ENCODE measurements at places on chromosomes 2 and 18.

GRCh38 chr2:85327160-85327821, 498 bp downstream of the TGOLN2 start:
- peak; percentile 34 for DNase-seq

DNA sequence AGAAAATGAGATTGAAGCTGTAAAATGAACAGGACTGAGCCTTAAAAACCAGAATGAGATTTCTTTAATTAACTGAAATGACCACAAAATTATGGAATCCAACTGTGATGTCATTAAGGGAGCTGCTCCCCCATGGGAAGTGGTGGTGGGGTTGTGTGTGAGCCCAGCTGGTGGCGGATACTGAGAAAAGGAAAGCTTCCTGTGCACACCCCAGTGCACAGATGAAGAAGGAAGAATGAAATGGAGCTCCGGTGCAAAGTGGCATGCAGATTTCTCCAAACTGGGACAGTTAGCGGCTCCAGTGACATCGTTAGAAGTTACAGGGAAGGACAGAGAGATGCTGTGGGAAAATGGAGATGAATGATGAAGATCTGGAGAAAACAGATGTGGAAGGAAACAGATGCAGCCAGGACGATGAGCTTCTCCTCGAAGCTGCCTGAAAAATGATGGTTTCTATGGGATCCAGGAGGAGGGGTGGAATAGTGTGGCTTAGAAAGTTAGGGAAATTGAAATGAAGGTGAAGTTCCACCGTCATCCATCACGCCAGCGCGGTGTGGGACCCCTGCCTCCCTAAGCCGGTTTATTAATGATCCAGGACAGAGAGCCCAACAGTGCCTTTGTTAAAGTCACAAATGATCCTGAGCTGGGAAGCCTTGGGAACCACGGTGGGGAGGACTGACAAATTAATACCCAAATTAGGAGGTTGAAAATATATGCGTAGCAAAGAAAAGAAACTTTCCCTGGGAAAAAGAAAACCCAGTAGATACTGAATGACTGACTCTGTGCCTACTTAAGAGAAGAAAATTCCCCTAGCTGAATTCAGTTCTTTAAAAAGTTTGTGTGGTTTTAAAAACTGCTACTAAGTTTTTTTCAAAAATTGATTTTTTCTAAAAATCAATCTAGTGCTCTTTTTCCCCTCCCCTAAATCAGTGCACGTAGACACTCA, 77.2 kb downstream of the TSN start:
- no peak for DNase-seq

DNA sequence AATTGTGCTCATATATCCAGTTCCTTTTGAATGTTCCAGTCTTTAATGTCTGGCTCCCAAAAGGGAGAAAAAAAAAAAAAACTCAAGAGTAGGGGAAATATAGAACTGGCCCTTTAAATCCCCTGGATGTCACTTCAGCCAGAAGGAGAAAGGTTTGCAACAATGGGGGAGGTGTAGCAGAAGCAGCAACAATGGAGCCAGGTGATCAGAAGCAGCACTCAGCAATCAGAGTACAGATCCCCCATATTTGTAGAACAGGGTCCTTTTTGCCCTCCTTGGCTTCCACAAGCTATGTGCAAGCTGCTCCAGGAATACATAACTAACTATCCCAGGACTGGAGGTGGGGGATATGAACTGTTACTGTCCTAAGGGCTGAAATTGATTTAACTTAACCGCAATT, 25.8 kb upstream of the ZNF397 start:
- no peak for DNase-seq

DNA sequence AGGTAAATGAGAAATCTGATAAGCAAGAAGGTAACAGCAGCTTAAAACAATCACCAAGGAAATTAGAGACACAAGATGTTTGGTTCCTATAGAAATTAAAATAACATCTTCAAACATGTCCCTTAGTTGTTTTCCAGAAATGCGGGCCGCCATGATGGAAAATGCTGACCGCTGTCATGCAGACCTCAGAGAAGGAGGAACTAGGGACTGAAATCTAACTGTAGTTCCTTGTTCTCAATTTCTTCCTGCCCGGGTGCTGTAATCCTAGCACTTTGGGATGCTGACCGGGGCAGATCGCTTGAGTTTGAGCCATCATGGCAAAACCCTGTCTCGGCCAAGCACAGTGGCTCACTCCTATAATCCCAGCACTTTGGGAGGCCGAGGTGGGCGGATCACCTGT, 51.1 kb downstream of the TEX51 start:
- no peak for DNase-seq

DNA sequence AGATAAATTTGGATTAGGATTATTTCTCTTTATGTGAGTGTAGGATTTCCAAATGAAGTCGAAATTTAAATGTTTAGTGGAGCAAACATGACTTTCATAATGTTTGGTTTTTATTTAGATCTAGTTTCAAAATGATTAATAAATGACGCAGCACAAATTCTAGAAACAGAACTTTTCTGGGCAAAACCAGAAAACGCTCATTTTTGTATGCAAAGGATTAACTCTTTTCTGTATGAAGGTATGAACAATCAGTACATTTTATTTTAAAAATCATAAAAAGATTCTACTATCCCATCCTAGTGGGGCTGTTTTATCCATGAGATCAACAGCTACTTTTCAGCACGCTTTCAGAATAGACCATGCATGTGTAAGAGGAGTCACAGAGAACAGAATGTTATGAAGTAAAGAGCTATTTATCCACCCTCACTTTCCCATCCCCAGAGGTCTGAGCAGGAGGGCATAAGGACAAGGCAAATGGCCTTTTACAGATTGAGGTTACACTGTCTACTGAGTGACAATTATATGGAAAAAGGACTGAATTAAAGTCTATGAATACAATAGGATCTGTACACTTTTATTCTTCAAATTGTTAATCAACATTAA, 270.8 kb downstream of the ZEB2 start:
- DNase-seq, result no peak

DNA sequence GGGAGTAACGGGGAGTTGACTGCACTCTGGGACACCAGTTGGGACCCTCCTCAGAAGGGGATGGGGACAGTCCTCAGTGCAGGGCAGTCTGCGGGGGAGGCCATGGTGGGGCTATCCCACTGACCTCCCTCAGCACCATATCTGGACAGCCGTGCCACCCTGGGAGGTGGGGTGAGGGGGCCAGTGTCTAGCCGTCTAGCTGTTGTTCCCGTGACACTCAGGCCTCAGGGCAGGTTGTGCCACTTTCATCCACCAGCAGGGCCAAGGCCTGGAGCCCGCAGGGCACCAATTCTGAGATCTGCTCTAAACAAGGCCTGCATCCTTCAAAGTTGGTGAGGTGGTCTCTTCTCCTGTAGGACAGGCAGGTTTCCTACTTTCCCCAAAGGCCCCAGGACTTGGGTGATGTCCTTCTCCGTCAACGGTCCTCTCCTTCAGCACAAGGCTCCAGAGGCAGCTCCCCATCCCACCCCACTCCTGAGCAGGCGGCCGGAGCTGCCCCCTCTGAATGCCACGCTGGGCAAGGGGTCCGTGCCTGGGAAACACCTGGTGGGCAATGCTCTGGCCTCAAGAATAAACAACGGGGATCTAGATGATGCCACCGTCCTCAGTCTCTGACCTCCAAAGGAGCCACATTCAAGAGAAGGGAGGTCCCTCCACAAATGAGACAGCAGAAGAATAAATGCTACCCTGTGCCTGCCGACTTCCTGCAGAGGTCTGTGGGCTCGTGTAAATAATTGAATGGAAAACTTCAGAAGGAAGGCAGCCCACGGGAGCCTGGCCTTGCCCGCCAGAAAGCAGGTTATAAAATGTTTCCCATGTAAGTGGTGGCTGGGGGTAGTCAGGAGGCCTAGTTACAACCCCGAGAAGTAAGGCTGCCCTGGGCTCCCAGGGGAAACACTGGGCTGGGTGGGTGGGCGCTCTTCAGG, 42.8 kb upstream of the PTMA start:
- no peak for DNase-seq

GRCh38 chr2:163709270-163709669, 26.5 kb downstream of the FIGN start:
- no peak for DNase-seq

DNA sequence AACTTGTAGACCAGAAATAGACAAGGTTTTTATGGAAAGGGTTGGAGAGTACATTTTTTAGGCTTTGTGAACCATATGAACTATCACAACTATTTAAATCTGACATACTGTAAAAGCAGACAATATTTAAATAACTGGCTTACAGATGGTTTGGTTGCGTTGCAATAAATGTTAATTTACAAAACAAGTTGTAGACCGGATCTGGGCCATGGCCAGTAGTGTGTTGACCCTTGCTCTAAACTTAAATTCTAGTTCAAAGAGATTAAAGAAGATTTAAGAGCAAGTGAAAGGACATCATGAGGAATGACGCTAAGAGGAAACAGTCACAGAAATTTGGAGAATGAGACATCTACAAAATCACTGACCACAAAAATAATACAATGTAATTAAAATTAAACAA, 652.7 kb downstream of the DCDC2C start:
- no peak for DNase-seq

GRCh38 chr2:182240862-182241371, 185.9 kb downstream of the PDE1A start:
- no peak for DNase-seq

DNA sequence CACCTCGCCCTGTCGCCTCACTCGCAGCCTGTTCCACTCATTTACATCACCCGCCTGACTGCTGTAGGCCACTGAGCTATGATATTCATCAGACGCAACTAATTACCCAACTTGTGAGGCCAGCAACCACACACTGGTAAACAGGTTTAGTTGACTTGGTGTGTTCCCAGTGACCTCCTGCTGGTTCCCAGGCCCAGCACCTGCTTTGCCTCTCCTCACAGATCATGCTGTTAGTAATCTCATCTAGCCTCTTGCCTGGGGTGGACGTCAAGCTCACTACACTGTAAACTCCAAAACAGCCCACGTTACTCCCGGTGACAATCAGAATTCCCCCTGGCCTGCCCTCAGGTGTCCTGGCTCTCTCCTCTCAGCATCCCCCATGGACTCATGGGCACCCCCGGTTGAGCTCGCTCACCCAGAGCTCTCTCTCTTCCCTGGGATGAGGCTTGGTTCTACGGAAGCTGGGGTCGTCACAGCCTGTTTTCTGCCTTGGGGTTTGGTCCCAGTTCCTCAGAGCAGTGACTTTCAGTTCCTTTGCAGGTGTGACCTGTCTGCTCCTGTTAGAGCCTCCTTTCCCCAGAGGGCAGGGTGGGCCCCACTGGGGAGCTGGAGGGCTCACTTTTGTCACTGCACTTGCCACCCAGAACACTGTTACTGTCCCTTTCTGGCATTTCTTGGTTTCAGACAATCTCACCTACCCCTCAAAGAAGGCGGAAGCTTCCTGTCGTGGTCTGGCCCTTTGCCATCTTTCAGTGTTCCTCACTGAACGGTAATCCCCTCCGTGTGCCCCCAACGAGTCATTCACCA, 40.3 kb downstream of the INPP5D start:
- no peak for DNase-seq

DNA sequence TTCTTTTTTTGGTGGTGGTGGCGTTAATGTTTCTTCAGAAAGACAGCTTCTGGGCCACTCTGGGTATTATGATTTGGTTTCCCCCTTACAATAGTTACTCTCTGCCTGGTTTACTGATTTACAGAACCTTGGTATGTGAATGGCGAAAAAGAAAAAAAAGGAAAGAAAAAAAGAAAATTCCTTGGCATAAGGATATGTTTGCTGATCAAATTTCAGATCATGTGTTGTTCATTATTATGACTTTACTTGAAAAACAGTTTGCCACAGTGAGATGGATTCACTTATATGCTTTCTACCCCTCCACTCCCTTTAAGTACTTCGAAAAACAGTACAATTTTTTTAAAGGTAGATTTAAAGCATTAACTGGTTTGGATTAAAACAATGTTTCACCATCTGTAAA, 21.0 kb downstream of the BCL11A start:
- no peak for DNase-seq

DNA sequence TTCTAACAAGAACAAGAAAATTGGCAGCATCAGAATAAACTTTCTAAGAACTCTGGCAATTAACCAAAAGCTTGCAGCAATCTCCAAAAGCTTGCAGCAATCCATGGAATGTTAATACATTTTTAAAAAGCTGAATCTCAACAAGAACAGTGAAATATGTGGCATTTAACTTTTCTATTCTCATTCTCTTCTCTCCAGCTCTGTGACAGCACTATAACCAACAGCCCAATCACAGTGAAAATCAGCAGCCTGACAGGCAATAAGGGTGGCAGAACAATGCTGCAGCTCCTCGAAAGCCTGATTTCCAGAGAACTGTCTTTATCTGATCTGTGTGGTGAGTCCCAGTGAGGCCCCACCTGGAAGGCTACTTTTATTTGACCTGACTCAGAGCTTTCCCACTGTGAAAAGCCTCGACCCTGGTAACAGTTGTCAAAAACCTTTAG, 60.0 kb downstream of the TMEM131 start:
- DNase-seq, result no peak

DNA sequence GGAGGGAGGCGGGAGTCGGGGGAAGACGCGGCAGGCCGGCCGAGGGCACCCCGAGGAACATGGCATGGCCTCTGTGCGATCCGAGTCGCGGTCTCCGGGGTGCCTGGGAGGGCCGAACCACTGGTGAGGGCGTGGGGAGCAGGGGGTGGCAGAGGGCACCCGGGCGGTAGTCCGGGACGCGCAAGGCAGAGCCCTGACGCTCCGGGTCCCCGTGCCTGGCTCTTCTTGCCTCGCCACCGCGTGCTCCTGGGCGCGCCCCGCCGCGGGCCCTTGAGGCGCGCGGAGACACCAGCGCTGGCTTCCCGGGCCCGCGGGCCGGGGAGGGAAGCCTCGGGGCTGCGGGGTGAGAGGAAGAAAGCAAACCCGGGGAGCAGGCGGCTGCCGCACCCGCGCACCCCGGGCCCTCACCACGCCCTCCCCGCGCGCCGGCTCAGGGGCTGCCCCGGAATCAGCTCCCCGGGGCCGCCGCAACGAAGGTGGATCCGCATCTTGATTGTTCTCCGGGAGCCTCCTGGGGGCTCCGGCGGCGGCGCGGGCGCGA, 4.3 kb downstream of the SOX11 start:
- DNase-seq, result peak; percentile 51

- no peak for DNase-seq
Observed at GRCh38 chr18:42255908-42256765, 301.1 kb downstream of the PIK3C3 start.

GRCh38 chr2:28356095-28356911, 36.4 kb upstream of the FOSL2 start:
- no peak for DNase-seq

- DNase-seq, result no peak
Observed at GRCh38 chr2:27072920-27073319, 1.5 kb upstream of the OST4 start.

- peak; percentile 23 for DNase-seq
Observed at GRCh38 chr2:176002688-176003210, 682 bp upstream of the LNPK start.

GRCh38 chr2:177796011-177796410, 276.6 kb downstream of the PDE11A start:
- no peak for DNase-seq

- no peak for DNase-seq
Observed at GRCh38 chr2:38116762-38117161, 40.8 kb upstream of the CYP1B1 start.

DNA sequence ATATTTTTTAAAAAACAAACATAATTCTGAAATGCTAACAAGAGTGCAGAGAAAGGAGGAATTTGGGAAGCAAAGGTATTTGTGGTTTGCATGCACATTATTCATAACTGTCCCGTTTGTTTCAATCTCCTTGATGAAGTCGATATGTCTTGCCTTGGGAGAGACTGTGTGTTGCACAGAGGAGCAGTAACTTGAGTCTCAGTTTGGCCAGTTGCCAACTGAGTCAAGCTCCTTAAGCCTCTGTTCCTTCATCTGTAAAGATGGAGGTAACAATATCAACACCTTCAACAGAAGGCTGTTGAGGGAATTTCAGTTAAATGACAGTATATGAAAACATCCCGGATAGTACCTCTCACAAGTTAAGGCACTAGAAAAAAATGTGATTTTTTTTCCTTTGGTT, 226.2 kb downstream of the ASXL3 start:
- DNase-seq, result no peak
